Activated T-helper 17 cell treated with anti-CD3 and anti-CD28 coated beads, Interleukin-2, amount 50 U/mL, for 72 hours (primary cell): ENCODE measurements at places on chromosomes 11 and 22. TPM values are rescaled to one million over a fixed set of nuclear protein-coding genes. Genes with fewer than 3 reads are reported as not detected.

The RAB3IL1 gene
- not detected for total RNA-seq

GRCh38 chr11:41320238-41320637 lies 139.2 kb downstream of the LRRC4C start:
- no peak for ATAC-seq

The CTSW gene
- total RNA-seq, result 5.4 TPM

The MUC15 gene
- not detected for total RNA-seq

GRCh38 chr22:39710380-39711150 lies 140.0 kb downstream of the CACNA1I start:
- no peak for ATAC-seq

- ATAC-seq, result no peak
Observed at GRCh38 chr11:26859416-26859815, 134.5 kb upstream of the FIBIN start.

GRCh38 chr11:70933981-70934583 lies 318.3 kb downstream of the SHANK2 start:
- no peak for ATAC-seq

- no peak for ATAC-seq
Observed at GRCh38 chr11:17568944-17569343, 21.9 kb downstream of the OTOG start.

DNA sequence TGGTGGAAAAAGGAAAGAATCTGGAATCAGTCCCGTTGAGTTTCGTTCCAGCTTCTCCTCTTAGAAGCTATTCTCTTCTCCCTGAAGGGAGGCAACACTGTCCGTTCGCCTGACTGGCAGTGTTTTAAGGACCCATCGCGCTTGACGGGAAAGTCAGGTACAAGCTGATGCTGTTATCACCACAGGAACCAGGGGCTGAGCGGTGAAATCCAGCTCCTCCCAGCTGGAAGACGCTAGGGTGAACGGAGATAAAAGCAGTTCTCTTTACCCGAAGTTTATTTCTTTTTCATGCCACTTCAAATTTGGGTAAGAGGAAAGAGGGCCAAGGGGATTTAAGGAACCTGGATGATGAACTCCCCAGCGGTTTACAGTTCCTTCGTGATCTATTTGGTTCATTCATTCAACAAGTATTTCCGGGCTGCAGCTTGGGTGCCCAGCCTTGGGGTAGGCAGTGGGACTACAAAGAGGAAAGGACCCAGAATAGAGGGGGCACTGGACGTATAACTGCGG lies 551 bp upstream of the DEUP1 start:
- ATAC-seq, result no peak

- ATAC-seq, result no peak
Observed at GRCh38 chr11:8067929-8068575, 13.0 kb upstream of the TUB start.

The WNT7B gene
- total RNA-seq, result not detected

DNA sequence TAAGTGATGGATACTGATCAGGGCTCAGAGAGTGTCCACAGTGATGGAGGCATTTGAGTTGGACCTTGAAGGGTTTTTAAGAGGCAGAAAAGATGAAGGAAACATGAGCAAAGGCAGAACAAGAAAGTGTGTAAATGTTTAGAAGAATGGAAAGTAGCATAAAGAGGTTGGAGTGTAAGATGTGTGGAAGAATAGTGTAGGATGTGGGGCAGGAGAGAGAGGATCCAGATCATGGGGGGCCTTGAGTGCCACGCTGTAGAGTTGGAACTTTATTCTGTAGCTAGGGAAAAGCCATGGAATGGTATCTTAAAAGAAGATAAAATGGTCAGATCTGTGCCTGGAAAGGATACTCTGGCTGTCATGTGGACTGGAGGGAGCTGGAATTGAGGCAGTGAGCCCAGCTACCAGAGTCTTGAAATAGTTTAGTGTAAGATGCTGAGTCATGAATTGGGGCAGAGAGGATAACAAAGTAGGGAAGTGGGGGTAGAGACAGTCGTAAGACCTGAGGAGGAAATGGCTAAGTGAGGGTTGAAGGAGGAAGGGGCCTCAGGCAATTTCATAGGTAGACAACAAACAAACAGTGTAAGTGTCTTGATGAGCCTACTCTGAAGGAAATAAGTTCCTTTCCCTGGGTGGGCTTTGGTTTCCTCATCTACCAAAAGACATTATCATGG lies 6.7 kb downstream of the KCNE3 start:
- no peak for ATAC-seq

DNA sequence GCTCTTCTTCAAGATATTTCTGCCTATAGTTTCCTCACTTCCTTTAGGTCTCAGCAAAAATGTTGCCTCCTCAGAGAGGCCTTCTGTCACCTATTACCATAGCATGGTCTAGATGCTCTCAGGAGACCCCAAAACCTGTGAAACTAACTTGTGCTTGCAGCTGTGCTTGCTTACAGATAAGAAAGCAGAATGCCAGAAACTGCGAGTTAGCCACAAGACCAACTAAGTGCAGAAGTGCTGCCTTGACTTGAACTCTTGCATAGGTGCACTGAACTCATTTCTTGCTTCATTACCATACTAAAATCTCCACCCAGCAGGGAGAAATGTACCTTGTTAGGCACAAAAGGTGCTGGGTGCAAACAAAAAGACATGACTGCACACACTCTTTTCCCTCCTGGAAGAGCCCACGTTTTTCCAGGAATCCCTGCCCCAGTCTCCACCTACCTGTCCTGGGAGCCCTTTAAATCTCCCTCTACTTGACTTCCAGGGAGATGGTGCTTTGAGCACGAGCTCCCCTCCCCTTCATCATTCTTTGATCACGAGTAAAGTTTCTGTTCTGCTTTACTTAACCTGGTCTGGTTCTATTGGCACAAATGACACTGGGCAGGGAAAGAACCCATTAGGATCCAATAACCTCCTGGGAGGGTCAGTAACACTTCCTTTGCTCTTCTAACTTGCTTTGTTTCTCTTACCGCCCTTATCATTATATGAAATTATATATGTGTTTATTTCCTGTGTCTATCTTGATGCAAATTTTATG lies 137.7 kb upstream of the DDI1 start:
- ATAC-seq, result no peak

The MS4A4A gene
- total RNA-seq, result not detected

The COA4 gene
- total RNA-seq, result 56.2 TPM

DNA sequence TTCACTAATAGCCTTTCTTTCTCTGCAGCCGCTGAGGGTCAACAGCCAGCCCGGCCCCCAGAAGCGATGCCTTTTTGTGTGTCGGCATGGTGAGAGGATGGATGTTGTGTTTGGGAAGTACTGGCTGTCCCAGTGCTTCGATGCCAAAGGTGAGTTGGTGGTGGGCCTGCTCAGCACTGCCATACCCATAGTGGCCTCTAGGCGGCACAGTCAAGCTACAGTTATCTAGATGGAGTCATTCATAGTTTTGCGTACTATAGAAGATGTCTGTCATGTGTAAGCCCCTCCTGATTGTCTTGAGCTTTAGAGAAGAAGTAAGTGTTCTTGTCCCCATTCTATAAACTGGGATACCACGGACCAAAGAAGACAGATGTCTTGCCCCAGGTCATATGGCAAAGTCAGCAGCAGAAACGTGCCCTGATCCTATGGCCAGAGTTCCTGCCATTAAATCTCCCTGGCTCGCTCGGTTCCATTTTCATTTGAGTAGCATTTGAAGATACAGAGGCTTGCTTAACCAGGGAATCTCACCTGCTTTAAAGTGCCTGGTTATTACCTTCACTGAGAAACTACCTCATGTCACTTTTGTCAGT lies 42.1 kb upstream of the CRTAM start:
- peak; percentile 60 for ATAC-seq

The YPEL4 gene
- not detected for total RNA-seq

DNA sequence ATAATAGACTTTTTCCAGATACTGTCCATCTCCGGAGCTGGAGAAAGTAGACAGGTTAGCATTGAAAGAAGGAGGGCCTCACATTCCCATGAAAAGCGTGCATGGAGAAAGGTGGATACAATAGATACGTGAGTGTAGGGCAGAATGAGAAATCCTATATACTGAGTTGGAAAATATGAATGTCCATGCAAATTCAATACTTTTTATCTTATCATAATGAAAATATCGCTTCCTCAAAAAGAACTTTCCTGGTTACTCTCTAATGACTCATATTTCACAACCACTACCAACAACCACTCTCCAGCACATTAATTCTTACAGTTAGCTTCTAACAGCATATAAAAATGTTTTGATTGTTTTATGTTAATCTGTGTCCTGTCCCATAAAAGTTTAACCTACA lies 22.0 kb upstream of the MS4A6A start:
- ATAC-seq, result peak; percentile 34

DNA sequence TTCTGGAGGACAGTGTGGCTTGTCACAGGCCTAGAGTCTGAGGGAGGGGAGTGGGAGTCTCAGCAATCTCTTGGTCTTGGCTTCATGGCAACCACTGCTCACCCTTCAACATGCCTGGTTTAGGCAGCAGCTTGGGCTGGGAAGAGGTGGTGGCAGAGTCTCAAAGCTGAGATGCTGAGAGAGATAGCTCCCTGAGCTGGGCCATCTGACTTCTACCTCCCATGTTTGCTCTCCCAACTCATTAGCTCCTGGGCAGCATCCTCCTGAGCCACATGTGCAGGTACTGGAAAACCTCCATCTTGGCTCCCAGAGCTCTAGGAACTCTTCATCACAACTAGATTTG lies 13.0 kb downstream of the PIK3IP1 start:
- ATAC-seq, result no peak

DNA sequence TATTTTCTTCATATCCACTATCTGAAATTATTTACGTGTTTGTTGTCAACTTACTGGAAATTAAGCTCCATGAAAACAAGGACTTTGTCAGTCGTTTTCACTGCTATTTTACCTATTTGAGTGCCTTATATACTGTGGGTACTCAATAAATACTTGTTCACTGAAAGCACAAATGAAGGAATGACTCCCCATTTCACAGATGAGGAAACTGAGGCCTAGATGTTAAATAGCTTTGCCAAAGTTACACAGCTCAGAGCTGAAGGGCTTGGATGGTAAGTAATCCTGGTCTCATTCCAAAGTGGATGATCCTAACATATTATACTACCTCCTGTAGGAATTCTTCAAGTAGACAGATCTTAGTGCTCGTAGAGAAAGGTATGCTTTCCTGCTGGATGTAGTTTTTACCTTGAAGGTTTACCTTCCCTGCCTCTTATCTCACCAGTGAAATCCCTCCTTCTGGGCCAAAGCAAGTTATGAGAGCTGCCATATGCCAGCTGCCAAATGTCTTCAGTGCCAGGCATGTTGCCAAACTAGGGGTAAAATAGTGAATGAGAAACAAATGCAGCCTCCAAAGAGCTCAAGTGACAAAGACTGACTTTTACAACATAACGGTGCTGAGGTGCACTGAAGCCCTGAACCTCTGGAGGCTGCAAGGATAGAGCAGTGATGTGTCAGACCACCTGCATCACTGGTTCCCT lies 129.7 kb downstream of the TRIM44 start:
- ATAC-seq, result no peak

DNA sequence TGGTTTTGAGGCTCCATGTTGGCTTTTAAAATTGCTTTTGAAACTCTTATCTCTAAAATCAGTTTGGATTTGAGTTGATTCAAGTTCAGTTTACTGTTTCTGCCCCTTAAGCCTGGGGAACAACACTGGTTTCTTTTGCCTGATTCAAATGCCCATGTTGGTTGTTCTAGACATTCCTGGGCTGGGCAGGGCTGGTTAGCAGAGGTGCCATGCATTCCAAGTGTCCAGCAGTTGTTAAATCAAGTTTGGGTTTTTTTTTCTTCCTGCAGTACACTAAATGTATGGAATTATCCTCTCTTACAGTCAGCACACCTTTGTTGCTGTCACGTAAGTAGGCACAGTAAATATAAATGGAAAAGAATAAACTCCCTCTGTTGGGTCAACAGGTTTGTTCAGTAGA lies 67.2 kb upstream of the MTMR2 start:
- no peak for ATAC-seq

- ATAC-seq, result peak; percentile 66
Observed at GRCh38 chr22:49827853-49828598, at the start of gene BRD1. TSS of gene BRD1 (minus strand) at chr22:49827873. CDS start at chr22:49824317, 3,556 bp downstream.

The KRTAP5-3 gene
- total RNA-seq, result not detected

- no peak for ATAC-seq
Observed at GRCh38 chr11:48103621-48104567, 112.7 kb upstream of the OR4B1 start.

- ATAC-seq, result no peak
Observed at GRCh38 chr11:19604679-19605375, 107.8 kb upstream of the NAV2 start.

The DEAF1 gene
- 43.2 TPM for total RNA-seq

The SEPTIN3 gene
- 2.1 TPM for total RNA-seq

The C22orf23 gene
- total RNA-seq, result not detected

DNA sequence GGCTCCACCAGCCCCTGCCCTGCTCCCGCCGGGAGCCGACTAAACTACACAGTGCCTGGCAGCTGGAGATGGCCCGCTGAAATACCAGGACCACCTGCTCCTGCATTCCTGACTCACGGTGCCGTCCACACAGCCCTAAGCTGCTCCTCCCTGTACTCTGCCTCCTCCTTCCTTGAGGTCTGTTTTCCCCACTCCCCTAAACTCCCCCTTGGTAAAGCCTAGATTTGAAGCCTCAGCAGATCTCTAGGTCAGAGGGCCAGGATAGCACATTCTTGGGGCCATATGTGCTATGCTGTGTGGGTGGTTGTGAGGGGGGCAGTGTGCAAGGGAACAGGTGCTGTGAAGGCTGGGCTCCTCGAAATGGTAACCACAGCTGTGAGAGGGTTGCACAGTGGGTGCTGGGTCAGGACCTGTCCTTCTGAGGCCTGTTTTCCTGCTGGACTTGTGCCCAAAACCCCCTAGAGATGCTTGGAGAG lies 9.7 kb downstream of the LRFN4 start:
- ATAC-seq, result no peak

The MYO7A gene
- 4.0 TPM for total RNA-seq

The SERHL2 gene
- 0.48 TPM for total RNA-seq

- no peak for ATAC-seq
Observed at GRCh38 chr22:31105282-31105929, 2.0 kb downstream of the SELENOM start.

- ATAC-seq, result no peak
Observed at GRCh38 chr22:24685531-24686190, 82.7 kb downstream of the GGT1 start.

DNA sequence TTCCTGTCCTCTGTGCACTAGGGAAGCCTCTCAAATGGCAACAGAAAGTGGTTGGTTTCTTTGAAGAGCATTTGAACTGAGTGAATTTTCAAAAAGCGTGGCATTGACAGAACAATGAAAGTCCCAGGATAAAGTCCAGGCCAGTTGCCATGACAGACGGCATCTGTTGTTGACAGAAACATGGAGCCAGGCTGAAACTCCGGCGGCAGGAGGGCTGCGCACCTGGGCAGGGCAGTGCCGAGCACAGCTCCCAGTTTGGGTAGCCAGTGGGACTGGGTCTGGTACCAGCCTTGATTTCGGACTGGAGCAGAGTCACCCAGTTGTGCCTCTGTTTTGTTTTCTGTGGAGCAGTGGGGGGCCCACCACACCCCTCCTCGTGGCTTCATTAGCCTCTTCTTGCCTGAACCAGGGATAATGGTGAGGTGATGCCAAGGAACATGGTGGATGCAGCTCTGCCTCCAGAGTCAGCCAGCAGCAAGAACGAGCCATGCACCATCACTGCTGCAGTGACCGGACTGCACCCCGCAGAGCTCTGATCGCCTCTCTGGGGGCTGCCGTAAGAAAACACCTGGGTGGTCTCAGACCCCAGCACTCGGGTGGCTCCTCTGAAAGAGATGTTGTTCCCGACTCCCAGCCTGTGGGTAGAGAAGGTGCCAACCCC lies 9.8 kb upstream of the SEPTIN5 start:
- no peak for ATAC-seq

GRCh38 chr11:73998846-73999575 lies 9.9 kb downstream of the UCP3 start:
- ATAC-seq, result no peak
